Sciatic nerve (tissue), 2 donors: ENCODE measurements at places on chromosomes 16 and 17. TPM values are rescaled to one million over a fixed set of nuclear protein-coding genes. Genes with fewer than 3 reads are reported as not detected.
A peak's percentile ranks its signal among the peaks of the same experiment; 100 is the strongest.

GRCh38 chr16:59385491-59385890 is 651.4 kb upstream of the GOT2 start:
- DNase-seq: no peak

- no peak for DNase-seq
These were observed 489 bp downstream of the ZC3H18 start for GRCh38 chr16:88570691-88571092.

GRCh38 chr16:31678649-31679325 is 151.1 kb downstream of the AHSP start:
- no peak for DNase-seq

DNA sequence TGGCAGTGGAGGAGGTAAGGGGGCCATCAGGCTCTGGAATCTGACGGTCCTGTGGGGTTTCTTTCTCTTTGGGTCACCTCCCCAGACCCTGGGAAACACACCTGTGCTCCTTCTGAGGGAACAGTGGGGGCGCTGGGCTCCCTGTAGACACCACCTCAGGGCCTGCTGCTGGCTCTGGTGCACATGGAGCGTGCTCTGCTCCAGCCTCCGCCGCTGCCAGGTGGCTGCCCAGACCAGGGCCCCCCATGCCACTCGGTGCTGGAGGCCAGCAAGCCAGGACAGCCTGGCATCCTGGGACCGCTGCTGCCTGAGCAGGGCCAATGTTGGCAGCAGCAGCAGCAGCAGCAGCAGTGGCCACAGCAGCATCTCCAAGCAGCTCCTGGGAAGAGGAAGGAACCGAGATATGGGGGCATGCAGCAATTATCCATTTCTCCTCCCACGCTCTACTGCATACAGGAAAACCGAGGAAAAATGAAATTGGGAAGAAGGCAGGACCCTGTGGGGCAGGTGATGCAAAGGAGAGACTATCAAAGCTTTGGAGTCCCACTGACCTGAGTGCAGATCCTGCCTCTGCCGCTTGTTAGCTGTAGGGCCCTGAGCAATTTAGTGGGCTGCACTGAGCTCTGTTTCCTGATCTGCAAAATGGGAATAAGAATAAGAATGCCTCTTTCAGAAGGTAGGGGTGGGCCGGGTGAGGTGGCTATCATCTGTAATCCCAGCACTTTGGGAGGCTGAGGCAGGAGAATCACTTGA is 902 bp downstream of the GHDC start:
- DNase-seq: no peak

GRCh38 chr17:42210046-42210445 is 15.8 kb upstream of the GHDC start:
- DNase-seq: no peak

DNA sequence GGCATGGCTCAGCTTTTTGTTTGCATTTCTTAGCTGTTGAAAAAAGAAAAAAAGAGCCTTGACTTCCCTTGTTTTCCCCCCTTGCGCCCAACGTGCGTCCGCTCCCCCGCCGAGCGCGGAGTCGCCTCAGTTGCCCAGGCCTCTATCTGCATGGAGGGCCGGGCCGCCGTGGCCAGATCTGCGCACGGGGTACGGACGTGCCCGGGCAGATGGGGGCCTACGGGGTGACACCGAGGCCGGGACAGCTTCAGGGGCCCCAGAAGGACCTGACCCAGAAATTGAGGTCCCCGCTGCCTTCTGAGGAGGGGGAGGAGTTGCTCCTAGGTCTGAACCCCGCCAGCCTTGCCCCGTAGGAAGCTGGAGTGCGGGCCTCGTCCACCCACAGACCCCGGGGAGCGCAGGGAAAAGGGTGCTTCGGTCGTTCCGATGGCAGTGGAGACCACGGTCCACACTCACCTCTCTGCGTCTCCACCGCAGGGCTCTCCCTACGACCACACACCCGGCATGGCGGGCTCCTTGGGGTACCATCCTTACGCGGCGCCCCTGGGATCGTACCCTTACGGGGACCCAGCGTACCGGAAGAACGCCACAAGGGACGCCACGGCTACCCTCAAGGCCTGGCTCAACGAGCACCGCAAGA is 1.5 kb downstream of the IRX5 start:
- DNase-seq: no peak

DNA sequence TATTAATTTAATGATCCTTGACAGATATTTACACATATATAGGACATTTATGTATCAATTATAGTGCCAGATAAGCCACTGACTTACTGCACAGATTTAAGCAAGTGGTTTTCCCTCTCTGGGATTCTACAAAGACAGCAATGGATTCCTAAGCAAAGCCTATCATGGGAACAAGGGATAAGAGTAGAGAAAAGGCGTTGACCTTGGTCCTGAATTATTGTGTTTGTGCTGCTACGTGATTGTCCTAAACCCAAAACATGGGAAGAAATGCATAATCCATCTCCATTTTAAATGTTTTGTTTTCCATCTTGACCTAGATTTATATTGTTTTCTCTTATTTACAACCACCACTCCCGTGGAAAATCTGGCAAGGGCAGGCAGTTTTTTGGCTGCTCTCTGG is 14.0 kb downstream of the SLFN11 start:
- DNase-seq: no peak

GRCh38 chr17:68657166-68657565 is 56.0 kb upstream of the FAM20A start:
- no peak for DNase-seq

DNA sequence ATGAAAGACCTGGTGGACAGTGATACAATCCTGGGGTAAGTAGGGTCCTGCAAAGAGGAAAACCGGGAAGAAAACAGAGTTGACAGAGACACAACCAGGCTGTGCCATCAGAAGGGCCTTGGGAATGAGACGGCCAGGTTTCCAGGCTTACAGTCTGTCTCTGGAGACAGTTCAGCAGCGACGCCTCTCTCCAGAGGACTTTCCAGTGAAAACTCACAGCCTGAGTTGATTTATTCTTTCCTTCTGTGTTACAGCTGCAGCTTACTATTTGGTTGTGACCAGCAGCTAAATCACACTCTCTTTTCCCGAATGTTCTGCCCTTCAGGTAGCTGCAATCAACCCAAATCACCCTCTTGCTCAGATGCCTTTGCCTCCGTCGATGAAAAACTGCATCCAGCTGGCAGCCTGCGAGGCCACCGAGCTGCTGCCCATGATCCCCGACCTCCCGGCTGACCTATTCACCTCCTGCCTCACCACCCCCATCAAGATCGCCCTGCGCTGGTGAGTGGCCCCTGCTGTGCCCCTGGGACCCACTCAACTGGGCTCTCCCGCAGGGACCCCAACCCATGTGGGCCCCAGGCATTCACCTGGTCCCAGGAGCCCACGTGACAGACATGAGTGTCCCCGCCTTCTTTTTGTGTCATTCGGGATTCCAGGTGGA is 209.2 kb downstream of the RPTOR start:
- DNase-seq: no peak

DNA sequence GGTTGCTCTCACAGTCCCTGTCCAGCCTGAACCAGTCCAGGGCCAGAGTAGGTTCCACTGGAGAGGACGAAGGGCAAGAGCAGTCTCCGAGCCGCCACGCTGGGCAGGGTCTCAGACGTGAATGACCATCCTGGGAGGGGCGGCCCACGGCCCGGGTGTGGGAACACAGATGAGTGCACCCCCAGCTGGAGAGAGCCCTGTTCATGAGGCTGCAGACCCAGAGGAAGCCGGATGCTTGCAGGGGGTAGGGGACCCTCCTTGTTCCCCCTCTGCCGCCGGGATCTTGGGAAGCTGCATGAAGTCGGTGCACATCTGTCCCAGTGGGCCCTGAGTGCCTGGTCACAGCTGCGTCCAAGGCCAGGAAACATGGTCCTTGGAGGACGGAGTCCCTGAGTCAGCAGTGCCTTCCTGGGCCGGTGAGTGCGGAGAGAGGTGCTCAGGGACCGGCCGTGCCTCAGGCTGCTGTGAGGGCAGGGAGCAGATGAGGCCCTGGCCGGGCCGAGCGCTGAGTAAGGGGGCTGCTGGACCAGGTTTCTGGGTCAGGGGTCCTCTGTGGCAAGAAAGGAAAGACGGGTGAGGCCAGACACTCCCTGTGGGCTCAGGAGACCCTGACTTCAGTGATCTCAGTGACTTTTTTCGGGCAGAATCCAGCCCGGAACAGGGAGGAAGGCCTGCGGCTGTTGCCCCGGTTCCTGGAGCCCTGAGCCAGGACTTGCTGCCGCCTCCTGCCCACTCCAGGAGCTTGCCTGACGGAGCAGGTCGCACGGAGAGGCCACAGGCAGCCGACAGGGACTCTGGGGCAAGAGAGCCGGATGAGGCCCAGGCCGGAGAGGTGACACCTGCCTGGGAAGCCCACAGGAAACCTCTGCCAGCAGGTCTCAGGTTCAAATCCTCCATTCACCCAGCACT is 45.8 kb downstream of the ACTG1 start:
- DNase-seq: no peak

DNA sequence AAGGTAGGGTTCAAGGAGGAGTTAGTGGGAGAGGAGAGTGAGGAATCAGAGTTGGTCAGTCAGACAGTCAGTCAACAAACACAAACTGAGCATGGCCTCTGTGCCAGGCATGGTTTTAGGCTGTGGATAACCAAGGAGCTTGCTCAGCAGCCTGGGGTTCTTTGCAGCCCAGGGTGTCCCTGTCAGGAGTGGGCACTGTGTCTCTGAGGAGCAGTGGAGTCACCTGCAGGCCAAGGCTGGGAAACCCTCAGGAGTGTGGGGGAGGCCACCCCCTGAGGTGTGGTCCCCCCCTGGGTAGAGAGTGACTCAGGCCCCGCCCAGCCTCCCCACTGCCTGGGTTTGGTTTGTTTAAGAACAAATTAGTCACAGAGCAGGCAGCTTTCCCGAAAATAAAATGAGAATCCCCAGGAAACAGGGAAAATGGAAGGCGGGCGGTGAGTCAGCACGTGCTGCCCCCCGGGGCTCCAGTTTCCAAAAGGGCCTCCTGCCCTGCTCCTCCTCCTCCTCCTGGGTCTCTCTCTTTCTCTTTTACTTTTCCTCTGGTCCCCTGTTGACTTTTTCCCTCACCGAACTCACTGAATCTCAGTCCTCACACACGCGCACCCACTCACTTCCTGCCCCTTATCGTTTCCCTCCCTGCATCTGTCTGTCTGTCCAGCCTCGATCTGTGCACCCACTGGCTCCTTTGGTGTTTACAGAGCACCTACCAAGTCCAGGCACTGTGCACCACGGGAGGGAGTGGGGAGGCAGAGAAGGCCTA is 44.3 kb downstream of the SOCS3 start:
- DNase-seq: peak; percentile 88

GRCh38 chr17:74770498-74771318 is 5.4 kb downstream of the NAT9 start:
- DNase-seq: peak; percentile 75

The CCL17 gene
- not detected for total RNA-seq

The BICDL2 gene
- 0.22 TPM for total RNA-seq

The ERBB2 gene
- 131 TPM for total RNA-seq

The GABARAP gene
- 397 TPM for total RNA-seq

The SLC5A2 gene
- total RNA-seq: not detected

The ABCC1 gene
- 34.2 TPM for total RNA-seq

The PMP22 gene
- total RNA-seq: 2,465 TPM
